ENCODE measurements at places on chromosomes 7 and 10.

DNA sequence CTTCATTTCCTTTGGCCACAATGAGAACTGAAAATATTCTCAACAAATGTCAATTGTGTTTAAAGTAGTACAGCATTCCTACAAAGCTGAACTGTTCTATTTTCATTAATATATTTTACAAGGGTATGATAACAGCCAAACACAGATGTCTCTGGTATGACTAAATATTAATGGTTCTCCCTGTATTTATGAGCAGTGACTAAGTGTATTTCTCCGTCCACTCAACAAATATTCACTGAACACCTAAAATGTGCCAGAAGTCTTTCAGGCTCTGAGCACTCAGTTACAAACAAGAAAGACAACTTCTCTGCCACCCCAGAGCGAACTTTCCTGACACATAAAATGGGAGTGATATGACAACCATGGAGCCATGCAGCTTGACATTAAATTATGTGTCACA, 135.6 kb downstream of the VPS41 start:
- DNase-seq: no peak

- DNase-seq: no peak
Measured at GRCh38 chr7:29019387-29019786, 61.3 kb upstream of the TRIL start.

GRCh38 chr10:128979405-128979804, 487.6 kb upstream of the MGMT start:
- DNase-seq: no peak

DNA sequence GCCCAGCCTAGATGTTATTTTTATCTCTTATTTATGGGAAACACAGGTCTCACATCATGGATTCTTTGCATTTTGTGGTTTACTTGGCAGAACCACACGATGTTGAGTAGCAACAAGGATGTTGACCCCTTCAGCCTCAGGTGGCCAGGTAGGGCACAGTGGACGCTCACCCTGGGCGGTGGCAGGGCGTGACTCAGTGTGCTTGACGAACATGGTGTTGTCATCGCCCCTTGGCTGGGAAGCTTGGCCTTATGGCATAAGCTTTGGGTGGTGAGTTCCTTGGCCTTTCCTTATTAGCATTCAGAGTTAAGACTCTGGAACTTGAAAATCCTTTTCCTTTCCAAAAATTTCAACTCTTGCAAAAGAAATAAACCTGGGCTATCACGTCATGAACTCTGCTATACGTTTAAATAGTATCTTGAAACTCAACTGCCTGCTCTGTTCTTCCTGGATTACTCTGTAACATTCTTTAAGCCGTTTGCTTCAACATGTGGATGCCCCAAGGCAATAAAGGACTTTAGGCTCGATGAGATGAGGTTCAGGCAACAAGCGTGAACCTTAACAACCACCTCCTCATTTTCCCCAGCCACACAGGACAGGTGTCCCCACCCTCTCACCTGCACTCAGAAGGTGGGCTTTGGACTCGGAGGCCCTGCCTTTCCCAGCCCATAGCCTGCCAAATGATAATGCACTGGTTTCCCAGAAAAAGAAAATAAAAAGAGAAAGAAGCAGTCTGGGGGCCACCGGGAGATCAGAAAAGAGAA, 22.5 kb upstream of the ECHDC3 start:
- no peak for DNase-seq

GRCh38 chr10:101525848-101526247, 62.2 kb downstream of the POLL start:
- DNase-seq: no peak

DNA sequence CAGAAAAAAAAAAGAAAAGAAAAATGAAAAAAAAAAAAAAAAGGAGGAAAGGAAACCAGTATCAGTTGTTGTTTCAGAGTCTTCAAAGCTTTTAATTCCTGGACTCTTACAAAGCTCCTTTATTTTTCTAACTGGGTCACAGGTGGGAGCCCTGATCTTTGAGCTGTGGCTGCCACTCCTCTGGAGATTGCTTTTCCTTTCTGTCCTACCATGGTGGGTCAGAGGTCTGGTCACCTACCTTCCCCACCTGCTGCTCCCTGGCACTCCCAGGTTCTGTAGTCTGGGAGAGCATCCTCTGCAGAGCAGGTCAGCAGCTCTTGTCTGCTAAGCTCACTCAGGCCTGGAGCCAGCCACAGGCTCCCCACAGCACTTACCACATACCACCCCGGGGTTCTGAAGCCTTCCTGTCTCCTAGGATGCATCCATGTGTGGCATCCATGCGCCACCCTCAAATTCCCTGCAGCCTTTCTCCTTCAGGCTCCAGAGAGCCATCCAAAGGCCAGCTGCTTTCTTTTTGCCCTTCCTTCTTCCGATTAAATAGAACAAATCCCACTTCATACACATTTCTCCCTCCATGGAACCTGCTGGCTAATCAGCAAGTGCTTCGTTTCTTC, 73.2 kb upstream of the TPK1 start:
- no peak for DNase-seq

DNA sequence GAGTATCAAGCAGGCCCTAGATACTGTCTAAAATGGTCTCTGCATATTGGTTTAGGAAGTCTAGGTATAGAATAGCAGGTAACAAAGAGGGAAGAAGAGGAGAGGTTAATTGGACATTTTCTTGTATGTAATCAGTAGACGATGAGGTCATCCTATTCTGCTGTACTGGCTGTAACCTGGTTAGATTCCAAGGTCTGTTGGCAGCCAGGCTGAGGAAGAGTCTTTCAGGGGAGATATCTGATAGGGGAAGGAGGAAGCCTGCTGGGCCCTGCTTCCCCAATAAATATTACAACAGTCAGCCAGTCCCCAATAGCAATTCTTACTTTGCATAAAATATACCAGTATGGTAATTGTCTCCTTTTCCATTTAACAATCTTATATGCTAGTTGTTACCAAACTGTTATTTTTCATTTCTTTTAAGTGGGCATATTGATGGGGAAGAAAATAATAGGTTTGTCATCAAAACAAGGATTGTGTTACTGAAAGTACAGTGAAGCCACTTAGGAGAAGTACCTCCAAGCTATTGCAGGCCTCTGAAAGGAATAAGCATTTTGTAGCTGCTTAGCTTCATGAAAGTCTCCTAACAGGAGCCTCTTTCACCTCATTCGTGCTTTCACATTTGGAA, 186.4 kb downstream of the LRRC4 start:
- no peak for DNase-seq

- DNase-seq: no peak
Measured at GRCh38 chr7:52695973-52696595, 339.3 kb upstream of the POM121L12 start.

GRCh38 chr10:42637142-42637541, 1.2 kb downstream of the ZNF33B start:
- DNase-seq: no peak

DNA sequence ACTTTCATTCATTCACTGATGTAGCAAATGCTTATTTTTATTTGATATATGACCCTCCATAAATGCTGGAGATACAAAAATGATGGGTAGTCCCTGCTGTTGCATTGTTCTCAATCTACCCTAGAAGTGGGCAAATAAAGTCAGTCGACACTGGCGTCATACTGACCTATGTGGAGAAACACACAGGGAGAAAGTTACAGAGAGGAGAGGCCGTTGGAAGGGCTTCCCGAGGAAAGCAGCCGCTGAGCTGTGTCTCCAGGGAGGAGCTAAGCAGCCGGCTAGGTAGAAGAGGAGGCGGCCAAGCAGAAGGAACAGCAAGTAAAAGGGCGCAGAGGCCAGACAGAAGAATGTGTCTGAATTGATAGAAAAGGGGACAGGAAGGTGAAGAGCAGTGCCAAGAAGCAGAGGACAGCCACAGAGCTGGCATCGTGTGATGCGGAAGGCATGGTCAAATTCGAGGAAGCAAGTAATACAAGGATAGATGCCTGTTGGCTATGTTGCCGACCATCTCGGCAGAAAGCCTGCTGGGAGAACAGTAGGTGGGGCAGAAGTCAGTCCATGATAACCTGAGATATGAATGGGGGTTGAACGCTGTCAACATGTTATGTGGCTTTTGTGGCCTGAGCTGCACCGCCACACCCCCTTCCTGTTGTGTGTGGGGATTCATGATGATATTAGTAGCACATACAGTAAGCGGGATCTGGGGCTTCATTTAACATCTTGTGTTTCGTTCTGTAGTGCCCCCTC, 25.9 kb downstream of the ST8SIA6 start:
- peak; percentile 43 for DNase-seq

DNA sequence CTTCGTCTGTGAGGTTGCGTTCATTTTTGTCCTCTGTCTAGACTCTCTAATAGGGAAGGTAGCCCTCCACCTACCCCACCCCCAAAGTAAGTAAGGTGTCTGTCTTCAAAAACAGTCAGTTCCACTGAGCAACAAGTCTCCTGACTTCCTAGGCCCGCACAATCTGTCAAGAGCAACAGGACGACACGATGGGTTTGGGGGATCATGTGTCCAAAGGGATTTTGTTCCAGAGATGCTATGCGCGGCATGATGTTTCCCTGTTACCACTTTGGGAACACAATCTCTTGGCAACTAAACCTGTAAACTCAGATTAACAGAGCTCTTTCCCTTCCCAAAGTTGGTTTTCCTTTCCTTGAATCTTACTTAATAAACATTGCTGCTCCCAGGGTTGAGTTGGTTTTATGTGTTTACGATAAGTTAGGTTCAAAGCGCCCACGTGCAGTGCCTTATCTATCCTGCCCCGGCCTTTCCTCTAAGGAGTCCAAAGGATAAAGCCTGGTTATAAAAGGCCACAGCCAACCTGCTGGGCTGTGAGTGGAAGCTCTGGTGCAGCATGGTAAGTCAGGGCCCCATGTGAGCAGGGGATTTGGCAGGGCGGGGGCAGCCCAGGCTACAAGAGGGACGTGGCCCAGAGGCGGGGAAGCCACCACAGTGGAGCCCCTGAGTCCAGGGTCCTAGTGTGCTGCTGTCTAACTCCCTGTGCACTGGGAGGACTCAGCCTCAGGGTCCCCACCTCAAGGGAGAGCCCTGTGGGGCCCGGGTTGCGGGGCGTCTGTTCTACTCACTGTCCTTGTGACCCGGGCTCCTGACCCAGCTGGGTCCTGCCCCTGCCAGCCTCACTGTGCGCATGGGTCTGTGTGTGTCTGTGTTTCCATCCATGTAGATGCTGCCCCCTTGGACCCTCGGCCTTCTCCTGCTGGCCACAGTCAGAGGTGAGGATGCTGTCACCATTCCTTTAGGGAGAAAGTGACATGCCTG, at the start of gene PNLIPRP2:
TSS of gene PNLIPRP2 (plus strand) at position 531 of the 978 bp plus-strand sequence.
- no peak for DNase-seq

DNA sequence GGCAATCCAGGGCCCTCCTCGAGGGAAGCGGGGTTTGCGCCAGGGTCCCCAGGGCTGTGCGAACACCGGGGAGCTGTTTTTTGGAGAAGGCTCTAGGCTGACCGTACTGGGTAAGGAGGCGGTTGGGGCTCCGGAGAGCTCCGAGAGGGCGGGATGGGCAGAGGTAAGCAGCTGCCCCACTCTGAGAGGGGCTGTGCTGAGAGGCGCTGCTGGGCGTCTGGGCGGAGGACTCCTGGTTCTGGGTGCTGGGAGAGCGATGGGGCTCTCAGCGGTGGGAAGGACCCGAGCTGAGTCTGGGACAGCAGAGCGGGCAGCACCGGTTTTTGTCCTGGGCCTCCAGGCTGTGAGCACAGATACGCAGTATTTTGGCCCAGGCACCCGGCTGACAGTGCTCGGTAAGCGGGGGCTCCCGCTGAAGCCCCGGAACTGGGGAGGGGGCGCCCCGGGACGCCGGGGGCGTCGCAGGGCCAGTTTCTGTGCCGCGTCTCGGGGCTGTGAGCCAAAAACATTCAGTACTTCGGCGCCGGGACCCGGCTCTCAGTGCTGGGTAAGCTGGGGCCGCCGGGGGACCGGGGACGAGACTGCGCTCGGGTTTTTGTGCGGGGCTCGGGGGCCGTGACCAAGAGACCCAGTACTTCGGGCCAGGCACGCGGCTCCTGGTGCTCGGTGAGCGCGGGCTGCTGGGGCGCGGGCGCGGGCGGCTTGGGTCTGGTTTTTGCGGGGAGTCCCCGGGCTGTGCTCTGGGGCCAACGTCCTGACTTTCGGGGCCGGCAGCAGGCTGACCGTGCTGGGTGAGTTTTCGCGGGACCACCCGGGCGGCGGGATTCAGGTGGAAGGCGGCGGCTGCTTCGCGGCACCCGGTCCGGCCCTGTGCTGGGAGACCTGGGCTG, 26.0 kb downstream of the PRSS2 start:
- DNase-seq: no peak

- DNase-seq: no peak
Measured at GRCh38 chr7:149285603-149286002, 23.6 kb downstream of the ZNF783 start.

DNA sequence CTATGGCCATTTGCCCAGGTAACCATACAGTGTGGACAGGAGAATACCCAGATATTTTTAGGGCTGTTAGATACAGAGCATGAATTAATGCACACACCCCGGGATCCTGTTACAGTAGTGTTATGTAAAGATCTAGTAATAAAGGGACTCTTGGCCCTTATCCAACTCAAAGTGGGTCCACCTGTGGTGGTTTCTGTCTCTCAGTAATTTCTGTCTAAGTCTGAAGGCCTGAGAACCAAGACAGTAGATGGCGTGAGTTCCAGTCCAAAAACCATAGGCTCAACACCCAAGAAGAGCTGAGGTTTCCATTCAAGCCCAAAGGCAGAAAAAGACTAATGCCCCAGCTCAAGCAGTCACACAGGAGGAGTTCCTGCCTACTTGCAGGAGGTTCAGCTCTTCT, 277.7 kb downstream of the ZEB1 start:
- DNase-seq: no peak

DNA sequence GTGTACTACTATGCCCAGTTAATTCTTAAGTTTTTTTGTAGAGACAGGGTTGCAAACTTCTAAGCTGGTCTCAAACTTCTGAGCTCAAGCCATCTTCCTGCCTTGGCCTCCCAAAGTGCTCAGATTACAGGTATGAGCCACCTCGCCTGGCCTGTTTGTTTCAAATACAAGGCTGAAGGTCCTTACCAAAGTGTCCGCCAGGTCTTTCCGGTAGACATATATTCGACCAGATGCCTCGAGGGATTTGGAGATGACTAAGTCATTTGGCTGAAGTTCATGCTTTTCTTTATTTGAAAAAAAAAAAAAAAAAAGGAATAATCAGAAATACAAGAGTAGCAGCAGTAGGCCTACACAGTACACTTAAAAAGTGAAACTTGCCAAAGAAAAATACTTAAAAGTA, 204.5 kb upstream of the CDCA7L start:
- DNase-seq: no peak

DNA sequence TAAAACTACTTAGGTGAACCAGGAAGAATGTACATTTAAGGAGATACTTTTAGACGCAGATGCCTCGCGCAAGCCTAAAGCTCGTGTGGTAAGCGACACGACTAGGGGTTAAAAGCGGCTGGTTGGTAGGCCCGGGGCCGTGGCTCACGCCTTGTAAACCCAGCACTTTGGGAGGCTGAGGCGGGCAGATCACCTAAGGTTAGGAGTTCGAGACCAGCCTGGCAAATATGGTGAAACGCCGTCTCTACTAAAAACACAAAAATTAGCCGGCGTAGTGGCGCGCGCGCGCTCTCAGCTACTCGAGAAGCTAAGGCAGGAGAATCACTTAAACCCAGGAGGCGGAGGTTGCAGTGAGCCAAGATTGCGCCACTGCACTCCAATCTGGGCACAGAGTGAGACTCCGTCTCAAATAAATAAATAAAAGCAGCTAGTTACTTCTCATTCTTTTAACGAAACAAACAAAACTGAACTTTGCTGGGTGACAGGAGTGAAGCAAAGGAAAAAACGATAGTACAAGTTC, 879 bp downstream of the NUDT5 start:
- DNase-seq: peak; percentile 17

Measured in stimulated activated CD4-positive, alpha-beta T cell treated with anti-CD3 and anti-CD28 coated beads, Interleukin-12 subunit alpha, Interleukin-12 subunit beta, amount 100 ng/mL, for 4 hours (primary cell).